ENCODE measurements at places on chromosomes 2 and 18. TPM values are rescaled to one million over a fixed set of nuclear protein-coding genes. Genes with fewer than 3 reads are reported as not detected.

MOGAT1 gene
- not detected for total RNA-seq

STK39 gene
- 10.7 TPM for total RNA-seq

TRIM43B gene
- not detected for total RNA-seq

SERPINB13 gene
- total RNA-seq = not detected

LIMS2 gene
- 4.1 TPM for total RNA-seq

ALKAL2 gene
- not detected for total RNA-seq

CDK15 gene
- total RNA-seq = not detected

CNNM3 gene
- 15.8 TPM for total RNA-seq

CMPK2 gene
- 1.3 TPM for total RNA-seq

MLPH gene
- total RNA-seq = 253 TPM

XRCC5 gene
- 197 TPM for total RNA-seq

HOXD13 gene
- total RNA-seq = 0.15 TPM

ZNG1B gene
- 40.8 TPM for total RNA-seq

FEV gene
- not detected for total RNA-seq

MAB21L4 gene
- not detected for total RNA-seq

ANKRD29 gene
- 13.3 TPM for total RNA-seq

STEAP3 gene
- 44.9 TPM for total RNA-seq

OTOS gene
- not detected for total RNA-seq

NT5C1B gene
- not detected for total RNA-seq

ITGB6 gene
- 1.0 TPM for total RNA-seq

BOK gene
- 37.5 TPM for total RNA-seq

L3MBTL4 gene
- total RNA-seq = not detected

RGPD3 gene
- 0.10 TPM for total RNA-seq

DAW1 gene
- total RNA-seq = 2.3 TPM

GTF3C2 gene
- 62.9 TPM for total RNA-seq

LBX2 gene
- total RNA-seq = 3.5 TPM

CCL20 gene
- total RNA-seq = 4.3 TPM

POTEC gene
- not detected for total RNA-seq

ASAP2 gene
- total RNA-seq = 37.5 TPM

HNMT gene
- 0.85 TPM for total RNA-seq

EGR4 gene
- total RNA-seq = 0.34 TPM

LYG1 gene
- 1.3 TPM for total RNA-seq

CRYGC gene
- not detected for total RNA-seq

POTEE gene
- total RNA-seq = 0.06 TPM

SEC11C gene
- 59.0 TPM for total RNA-seq

UGT1A5 gene
- not detected for total RNA-seq

CLEC4F gene
- total RNA-seq = not detected

PPP1R7 gene
- total RNA-seq = 66.5 TPM

SERPINB2 gene
- not detected for total RNA-seq

UGT1A4 gene
- 0.05 TPM for total RNA-seq

CTLA4 gene
- not detected for total RNA-seq

NTSR2 gene
- not detected for total RNA-seq

KIF1A gene
- 0.62 TPM for total RNA-seq

TLX2 gene
- 0.30 TPM for total RNA-seq

SIX2 gene
- 0.27 TPM for total RNA-seq

MERTK gene
- 1.4 TPM for total RNA-seq

TUBA4B gene
- total RNA-seq = 0.26 TPM

RPE gene
- total RNA-seq = 75.8 TPM

All from A549 treated with RU486 at 1 μM for 4 hours (cell line).